Stomach (tissue), 19 donors: ENCODE measurements at places on chromosomes 6 and 20. TPM values are rescaled to one million over a fixed set of nuclear protein-coding genes. Genes with fewer than 3 reads are reported as not detected.
A peak's percentile ranks its signal among the peaks of the same experiment; 100 is the strongest.

Gene DEFB132
- not detected for total RNA-seq

DNA sequence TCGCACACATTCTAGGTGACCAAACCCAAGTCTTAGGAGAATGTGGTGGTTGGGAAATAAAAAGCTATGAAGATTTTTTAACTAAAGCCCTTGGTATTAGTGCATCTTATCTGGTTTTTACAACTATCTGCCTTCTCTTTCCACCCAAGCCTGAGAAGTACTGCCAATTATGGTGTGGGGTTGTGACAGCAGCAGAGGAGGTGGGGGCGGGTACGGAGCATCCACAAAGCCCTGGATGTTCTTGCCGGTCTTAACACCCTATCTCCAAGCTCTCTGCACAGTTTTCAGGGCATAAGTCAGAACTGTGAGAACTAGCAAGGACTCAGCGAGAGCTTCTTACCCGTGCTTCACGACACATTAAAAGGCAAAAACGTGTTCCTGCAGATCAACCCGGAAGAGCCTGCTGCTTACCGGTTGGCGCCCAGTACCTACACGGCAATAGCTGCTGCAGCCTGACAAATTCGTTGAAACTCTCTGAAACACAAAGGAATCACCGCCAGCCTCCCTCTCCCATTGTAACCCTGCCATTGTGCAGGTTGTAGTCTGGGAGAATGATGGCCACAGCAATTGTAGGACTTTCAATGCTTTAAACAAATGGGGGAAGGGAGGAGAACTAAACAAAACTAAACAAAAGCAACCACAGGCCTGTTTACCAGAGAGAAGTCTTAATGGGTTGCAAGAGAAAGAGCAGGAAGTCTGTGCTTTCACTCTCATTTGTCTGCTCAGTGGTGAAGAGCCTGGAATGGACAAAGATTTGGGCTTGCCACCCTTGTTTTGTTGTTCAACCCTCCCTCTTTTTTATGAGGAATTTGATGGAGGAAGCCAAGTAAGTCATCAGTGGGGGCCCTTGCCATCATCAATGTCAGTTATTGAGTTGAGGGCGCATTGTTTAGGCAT is 461.0 kb upstream of the JARID2 start:
- no peaks in the 10 kb centered on the region for H3K36me3 ChIP-seq
- no peak for DNase-seq
- H3K4me1 ChIP-seq, result no peaks in the 10 kb centered on the region
- H3K4me3 ChIP-seq, result no peak overlapping the region
- no peaks in the 10 kb centered on the region for H3K27me3 ChIP-seq

Gene MEI4
- not detected for total RNA-seq

DNA sequence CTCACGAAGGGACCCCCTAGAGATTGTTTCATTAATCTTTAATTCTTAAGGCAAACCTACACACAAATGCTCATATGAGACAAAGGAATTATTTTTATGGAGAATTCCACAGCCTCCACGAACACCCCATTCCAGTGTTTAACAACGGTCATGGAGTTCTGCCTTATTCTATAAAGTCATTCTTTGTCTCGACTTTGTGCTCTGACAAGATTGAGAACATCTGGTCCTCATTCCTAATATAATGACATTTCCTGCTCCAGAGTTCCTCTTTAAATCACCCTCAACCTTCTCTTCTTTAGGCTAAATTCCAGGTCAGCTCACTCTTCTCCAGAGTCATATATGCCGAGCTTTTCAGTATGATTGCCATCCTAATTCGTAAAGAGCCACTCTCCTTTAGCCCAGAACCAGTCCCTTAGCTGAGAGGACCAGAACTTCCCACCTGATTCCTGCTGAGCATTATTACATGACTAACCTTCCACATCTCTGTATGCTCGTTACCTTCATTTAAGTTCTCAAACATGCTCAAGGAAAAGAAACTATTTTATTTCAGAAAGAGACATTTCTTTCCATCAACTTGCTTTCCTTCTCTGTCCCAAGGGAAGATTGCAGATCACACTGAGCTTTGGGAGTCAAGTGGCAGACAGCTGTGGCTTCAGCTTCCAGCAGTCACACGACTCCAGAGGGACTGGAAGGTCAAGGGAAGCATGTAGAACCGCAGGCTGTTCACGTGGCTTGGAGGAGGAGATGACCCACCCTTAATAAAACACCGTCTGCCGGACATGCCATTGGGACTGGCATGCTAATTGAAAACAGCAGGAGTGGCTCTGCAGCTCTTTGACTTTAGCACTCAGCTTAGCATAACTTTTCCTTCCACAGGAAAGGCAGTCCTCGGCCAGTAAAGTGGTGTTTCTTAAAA is 467.1 kb upstream of the HSF2 start:
- peak; percentile 42 for DNase-seq
- no peaks in the 10 kb centered on the region for H3K27me3 ChIP-seq
- H3K4me1 ChIP-seq, result peaks cover 4% of the 10 kb centered on the region
- no peak overlapping the region for H3K27ac ChIP-seq

- no peak overlapping the region for H3K4me3 ChIP-seq
- H3K36me3 ChIP-seq, result peaks cover 38% of the 10 kb centered on the region
- H3K4me1 ChIP-seq, result peaks cover 40% of the 10 kb centered on the region
- peak overlapping the region; percentile 69 for H3K27ac ChIP-seq
Measured at GRCh38 chr6:34243901-34244884, 4.6 kb downstream of the SMIM29 start.

GRCh38 chr20:36572701-36573102 is 695 bp upstream of the TGIF2 start:
- peak overlapping the region; percentile 95 for H3K27ac ChIP-seq
- peaks cover 34% of the 10 kb centered on the region for H3K4me1 ChIP-seq
- H3K4me3 ChIP-seq, result peak overlapping the region; percentile 89
- peak; percentile 71 for DNase-seq

GRCh38 chr6:167512696-167513375 is 187.9 kb downstream of the TTLL2 start:
- peaks cover 5% of the 10 kb centered on the region for H3K27me3 ChIP-seq
- DNase-seq, result no peak
- H3K27ac ChIP-seq, result no peak overlapping the region
- H3K4me3 ChIP-seq, result no peak overlapping the region

- H3K4me1 ChIP-seq, result no peaks in the 10 kb centered on the region
- peaks cover 15% of the 10 kb centered on the region for H3K27me3 ChIP-seq
- H3K27ac ChIP-seq, result no peak overlapping the region
- H3K36me3 ChIP-seq, result no peaks in the 10 kb centered on the region
- DNase-seq, result no peak
Measured at GRCh38 chr6:160215232-160215631, 43.4 kb downstream of the SLC22A2 start.

Gene ANGPT4
- total RNA-seq, result 1.8 TPM

Gene ORC3
- 5.8 TPM for total RNA-seq

Gene DHX16
- total RNA-seq, result 23.3 TPM

DNA sequence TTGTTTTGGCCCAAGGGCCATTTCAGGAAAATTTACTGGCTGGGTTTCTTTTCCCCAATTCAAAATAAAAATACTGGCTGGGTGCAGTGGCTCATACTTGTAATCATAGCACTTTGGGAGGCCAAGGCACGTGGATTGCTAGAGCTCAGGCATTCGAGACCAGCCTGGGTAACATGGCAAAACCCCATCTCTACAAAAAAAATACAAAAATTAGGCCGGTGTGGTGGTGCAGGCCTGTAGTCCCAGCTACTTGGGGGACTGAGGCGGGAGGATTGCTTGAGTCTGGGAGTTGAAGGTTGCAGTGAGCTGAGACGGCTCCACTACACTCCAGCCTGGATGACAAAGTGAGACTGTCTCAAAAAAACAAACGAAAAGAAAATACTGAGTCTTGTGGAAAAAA is 60.0 kb downstream of the NINL start:
- H3K27ac ChIP-seq, result no peak overlapping the region
- DNase-seq, result no peak
- no peak overlapping the region for H3K4me3 ChIP-seq
- no peaks in the 10 kb centered on the region for H3K27me3 ChIP-seq

Gene ID1
- total RNA-seq, result 475 TPM

- peaks cover 37% of the 10 kb centered on the region for H3K27me3 ChIP-seq
- H3K4me3 ChIP-seq, result peak overlapping the region; percentile 24
- DNase-seq, result peak; percentile 76
- no peaks in the 10 kb centered on the region for H3K36me3 ChIP-seq
Measured at GRCh38 chr20:44247586-44248409, 690 bp downstream of the GDAP1L1 start.

Gene PACSIN1
- total RNA-seq, result not detected

DNA sequence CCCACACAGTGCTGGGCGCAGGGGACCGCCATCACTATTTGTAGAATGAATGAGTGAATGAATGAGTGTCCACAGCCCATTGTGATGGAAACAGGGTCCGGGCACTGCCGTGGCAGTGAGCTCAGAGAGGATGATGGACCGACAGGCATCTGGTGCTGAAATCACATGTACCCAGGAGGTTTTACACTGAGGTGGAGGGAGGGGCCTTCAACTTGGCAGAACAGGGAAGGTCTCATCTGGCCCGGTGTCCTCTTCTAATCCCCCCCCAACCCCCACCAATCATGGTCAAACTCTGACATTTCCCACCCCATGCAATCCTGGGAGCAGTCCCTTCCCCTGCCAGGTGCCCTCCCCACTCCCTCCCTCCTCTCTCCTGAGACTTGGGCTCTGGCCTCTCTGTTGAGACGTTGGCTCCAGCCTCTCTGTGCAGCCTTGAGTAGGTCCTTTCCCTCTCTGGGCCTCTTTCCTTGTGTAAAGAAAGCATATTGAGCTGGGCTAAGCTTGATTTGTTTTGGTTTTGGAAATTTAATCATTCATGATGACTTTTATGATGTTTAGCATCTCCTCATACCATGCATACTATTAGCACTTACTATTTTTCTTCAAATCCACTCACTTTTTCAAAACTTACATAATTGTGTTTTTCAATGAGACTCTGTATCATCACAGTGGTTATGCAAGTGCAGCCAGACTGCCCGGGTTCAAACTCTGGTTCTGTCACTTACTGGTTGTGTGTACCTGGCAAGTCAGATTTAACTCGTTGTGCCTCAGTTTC is 10.8 kb downstream of the KIAA1755 start:
- DNase-seq, result no peak
- no peaks in the 10 kb centered on the region for H3K4me1 ChIP-seq

DNA sequence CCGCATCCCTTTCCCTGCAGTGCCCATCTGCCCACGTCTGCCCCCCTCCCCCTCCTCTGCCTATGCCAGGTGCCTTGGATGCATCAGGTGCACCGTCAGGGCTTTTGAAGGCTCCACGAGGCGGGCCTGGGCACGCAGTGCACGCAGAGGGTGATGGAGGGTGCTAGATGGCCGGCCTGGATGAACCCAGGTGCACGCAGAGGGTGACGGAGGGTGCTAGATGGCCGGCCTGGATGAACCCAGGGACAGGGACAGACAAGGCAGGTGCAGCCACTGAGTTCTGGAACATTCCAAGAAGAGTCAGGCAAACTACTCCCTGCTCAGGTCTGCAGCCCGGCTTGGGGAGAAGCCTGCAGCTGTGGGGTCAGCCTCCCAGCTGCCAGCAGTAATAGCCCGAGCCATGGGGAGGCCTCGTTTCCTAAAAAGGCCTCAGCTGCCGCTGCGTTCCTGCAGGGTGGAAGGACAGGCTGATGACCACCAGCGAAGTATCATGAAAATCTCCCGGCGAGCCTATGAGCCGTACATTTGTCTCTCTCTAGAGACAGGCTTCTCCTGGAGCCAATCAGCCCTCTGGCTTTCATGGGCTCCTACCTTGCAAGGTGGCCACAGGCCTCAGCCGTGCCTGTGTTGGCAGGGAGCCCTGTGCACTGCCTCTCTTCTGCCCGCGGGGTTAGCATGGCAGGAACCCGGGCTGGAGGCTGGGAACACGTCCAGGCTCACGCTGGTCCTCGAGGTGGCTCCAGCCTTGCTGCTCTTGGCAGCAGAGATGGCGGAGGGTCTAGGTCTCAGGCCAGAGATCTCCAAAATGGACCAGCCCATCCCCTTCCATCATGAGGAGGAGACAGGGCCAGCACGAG is 29.6 kb downstream of the NTSR1 start:
- no peak overlapping the region for H3K4me3 ChIP-seq
- H3K27me3 ChIP-seq, result peaks cover 92% of the 10 kb centered on the region
- no peak for DNase-seq
- peaks cover 6% of the 10 kb centered on the region for H3K4me1 ChIP-seq

DNA sequence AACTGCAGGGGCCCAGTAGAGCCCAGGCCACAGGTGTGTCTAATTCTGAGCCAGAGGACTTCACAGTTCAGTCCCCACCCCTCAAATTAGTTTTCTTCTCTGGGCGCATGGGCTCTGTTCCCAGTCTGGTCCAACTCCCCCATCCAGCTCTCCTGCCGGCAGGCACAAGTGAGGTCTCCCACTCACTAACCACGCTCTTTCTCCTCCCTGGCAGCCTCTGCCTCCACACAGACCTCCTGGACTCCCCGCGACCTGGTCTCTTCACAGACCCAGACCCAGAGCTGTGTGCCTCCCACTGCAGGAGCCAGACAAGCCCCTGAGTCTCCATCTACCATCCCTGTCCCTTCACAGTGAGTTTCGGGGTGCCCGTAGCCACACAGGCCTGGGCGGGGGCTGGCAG is 6.2 kb downstream of the NCR2 start:
- H3K27me3 ChIP-seq, result peaks cover 27% of the 10 kb centered on the region
- no peaks in the 10 kb centered on the region for H3K36me3 ChIP-seq
- DNase-seq, result no peak
- no peak overlapping the region for H3K4me3 ChIP-seq

DNA sequence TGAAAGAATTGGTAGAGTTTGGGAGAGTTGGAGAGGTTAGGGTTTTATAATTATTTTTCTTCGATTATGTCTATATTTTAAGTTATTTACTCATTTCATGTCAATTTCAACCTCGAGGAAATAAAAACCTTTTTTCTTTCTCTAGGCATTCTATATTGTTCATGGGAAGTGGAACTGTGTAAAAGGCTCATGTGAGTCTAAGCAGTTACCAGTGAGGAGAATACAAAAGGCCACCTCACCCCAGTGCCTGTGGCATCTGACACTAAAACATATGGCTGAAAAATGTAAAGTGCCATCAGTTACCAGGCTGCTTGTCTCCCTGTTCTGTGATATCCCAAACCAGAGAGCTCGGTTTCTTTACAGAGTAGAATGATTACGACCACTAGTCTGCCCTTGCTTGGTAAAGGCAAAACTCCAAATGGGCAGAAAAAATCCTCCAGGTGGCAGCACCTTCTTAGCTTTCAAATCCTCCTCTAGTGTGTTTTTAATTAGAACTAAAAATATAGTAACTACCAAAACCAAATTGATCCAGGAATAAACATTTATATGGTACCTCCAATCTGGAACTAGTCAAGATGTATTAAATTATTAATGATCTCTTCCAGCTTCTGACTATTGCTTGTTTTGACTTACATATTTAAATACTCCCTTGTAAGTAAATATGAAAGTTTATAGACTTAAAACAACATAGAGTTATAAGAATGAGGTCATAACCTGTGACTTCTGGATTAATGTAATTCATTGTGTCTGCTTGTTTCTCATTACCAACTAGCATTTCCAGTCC is 122.6 kb upstream of the MCHR2 start:
- no peaks in the 10 kb centered on the region for H3K36me3 ChIP-seq
- H3K27me3 ChIP-seq, result no peaks in the 10 kb centered on the region
- DNase-seq, result peak; percentile 79
- no peak overlapping the region for H3K4me3 ChIP-seq
- no peaks in the 10 kb centered on the region for H3K4me1 ChIP-seq
